ENCODE measurements at places on chromosomes 12 and 14. TPM values are rescaled to one million over a fixed set of nuclear protein-coding genes. Genes with fewer than 3 reads are reported as not detected.

The BTBD6 gene
- polyA plus RNA-seq = 5.4 TPM

The CPNE8 gene
- 1.2 TPM for polyA plus RNA-seq

DNA sequence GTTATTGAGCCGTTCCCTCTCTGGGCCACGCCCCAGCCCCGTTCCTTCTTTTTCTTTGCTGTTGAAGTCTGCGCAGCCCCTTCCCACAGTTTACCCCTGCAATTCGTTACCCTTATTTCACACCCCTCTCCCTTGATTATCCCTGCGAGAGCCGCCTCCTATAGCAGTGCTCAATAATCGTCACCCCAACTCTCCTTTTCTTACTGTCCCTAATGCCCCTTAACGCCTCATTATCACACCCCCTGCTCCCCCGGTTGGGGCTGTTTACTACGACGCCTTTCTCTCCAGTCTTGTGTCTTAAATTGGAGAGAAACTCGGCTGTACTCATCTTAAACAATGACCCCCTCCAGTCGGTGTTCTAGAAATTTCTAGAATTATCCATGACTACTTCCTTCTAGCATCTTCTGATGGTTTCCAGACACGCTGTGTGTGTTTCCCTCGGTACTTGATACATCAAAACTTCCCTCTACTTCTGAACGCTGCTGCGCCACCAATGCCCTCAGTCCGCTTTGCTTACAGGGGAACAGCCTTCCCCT, 713 bp upstream of the FBXL14 start:
- peak overlapping the region; percentile 68 for H3K27ac ChIP-seq
- no peaks in the 10 kb centered on the region for H3K27me3 ChIP-seq
- H3K4me3 ChIP-seq = peak overlapping the region; percentile 48
- no peaks in the 10 kb centered on the region for H3K36me3 ChIP-seq
- no peak for DNase-seq
- peaks cover 35% of the 10 kb centered on the region for H3K4me1 ChIP-seq

DNA sequence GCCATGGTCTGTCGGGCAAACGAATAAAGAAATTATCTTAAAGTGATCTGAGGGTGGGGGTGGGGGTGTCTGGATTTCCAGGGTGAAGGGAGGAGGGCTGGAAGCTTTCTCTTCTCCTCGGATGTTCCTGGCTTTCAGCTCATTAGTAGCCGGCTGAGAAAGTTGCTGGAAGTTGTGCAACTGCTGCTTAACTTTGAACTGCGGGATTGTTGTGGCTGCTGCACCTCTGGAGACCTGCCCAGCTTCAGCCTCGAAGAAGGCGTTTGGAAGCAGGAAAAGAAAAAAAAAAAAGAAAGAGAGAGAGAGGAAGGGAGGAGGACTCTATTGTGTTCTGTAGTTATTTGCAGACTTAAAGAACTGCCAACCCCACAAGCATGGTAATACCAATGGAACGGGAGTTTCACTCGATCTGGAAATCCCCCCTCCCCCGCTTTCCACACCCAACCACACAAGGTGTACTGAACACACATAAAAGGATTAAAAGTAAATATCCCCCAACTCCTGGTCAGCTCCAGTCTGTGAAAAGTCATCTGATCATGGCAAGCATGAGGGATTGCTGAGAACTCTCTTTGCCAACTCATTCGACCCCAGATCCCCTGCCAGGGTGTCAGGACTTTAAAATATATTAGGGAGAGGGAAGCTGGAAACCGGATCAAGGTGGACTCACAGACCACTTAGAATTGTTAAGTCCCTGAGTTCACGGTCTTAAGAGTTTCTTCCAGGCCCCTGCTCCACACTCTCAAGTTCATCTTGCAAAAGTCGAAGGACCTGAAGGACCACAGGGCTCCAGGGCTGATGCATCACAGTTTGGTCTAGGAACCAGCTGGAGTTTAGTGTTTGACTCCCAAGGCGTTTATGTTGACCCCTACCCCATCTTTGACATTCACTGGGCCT, at the start of gene RASSF9:
Gene RASSF9 (minus strand): TSS at position 213 of the 894 bp plus-strand sequence. CDS start 208 bp downstream, at position 5.
- H3K4me1 ChIP-seq = no peaks in the 10 kb centered on the region
- H3K4me3 ChIP-seq = no peak within 1 kb of the TSS
- no peak within 1 kb of the TSS for H3K27ac ChIP-seq

The INHBC gene
- not detected for polyA plus RNA-seq

The FLVCR2 gene
- polyA plus RNA-seq = 1.9 TPM

GRCh38 chr12:114404083-114404925, 1.6 kb downstream of the TBX5 start:
- no peak for DNase-seq
- no peak overlapping the region for H3K4me3 ChIP-seq
- no peaks in the 10 kb centered on the region for H3K36me3 ChIP-seq
- H3K27ac ChIP-seq = no peak overlapping the region

The DTX1 gene
- 0.30 TPM for polyA plus RNA-seq

DNA sequence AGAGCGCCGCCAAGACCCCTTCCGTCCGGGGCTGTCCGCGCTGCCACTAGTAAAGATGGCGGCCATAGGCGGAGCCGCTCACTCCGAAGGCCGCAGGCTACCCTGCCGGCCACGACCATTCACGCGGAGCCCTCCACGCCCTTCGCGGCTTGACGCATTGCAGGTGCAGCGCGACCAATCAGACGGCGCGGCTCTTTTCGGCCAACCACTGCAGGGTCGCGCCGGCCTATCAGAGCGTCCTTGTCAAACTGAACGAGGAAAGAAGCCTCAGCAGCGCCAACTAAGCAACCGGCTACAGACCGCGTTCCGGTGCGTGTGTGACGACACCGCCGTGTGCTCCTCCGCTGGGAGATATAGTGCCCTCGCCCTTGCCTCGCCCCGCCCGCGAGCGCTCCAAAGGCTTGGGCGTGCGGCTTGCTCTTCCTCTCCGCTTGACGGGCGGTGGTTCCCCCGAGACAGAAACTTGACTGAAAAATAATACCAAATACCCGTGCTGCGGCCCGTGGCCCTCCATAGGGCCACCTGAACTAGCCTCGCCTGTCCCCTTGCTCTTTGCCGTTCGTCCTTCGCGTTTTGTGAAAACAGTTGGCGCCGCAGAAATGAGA, 13.6 kb upstream of the CALM1 start:
- no peaks in the 10 kb centered on the region for H3K27me3 ChIP-seq
- H3K27ac ChIP-seq = peak overlapping the region; percentile 93
- H3K36me3 ChIP-seq = no peaks in the 10 kb centered on the region
- peak; percentile 97 for DNase-seq
- peak overlapping the region; percentile 86 for H3K4me3 ChIP-seq
- H3K4me1 ChIP-seq = peaks cover 31% of the 10 kb centered on the region

DNA sequence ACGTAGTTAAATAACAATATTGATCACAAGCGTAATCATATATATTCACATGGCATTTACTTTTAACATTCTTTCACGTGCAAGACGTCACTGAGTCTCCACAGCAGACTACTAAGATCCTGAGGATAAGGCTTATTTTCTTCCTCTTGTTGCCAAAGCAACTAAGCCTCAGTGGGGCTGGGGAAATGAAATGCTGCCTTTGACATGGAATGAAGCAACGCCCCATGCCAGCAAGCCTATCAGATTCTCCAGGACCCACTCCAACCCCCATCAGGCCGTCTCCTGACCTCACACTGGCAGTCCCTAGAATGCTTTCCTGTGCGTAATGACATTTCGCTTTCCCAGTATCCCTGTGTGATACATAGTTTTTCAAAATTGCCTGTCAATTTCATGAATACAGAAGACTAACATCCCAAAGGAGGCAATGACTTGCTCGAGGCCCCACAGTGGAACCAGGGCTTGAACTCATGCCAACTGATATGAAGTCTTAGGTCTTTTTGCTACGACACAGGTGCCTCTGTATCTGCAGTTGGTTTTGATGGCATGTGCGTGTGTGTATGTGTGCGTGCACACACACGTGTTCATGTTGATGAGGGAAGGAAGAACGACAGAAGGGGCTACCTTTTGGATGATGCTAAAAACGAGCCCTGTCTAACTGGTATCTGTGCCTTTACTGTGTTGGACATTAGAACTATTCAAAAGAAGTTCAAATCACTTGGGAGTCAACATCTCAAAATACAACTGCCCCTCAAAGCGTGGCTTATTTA, 239.1 kb downstream of the VRK1 start:
- no peaks in the 10 kb centered on the region for H3K36me3 ChIP-seq
- no peak for DNase-seq
- H3K27me3 ChIP-seq = peaks cover 9% of the 10 kb centered on the region
- H3K4me1 ChIP-seq = no peaks in the 10 kb centered on the region
- H3K27ac ChIP-seq = no peak overlapping the region
- no peak overlapping the region for H3K4me3 ChIP-seq

DNA sequence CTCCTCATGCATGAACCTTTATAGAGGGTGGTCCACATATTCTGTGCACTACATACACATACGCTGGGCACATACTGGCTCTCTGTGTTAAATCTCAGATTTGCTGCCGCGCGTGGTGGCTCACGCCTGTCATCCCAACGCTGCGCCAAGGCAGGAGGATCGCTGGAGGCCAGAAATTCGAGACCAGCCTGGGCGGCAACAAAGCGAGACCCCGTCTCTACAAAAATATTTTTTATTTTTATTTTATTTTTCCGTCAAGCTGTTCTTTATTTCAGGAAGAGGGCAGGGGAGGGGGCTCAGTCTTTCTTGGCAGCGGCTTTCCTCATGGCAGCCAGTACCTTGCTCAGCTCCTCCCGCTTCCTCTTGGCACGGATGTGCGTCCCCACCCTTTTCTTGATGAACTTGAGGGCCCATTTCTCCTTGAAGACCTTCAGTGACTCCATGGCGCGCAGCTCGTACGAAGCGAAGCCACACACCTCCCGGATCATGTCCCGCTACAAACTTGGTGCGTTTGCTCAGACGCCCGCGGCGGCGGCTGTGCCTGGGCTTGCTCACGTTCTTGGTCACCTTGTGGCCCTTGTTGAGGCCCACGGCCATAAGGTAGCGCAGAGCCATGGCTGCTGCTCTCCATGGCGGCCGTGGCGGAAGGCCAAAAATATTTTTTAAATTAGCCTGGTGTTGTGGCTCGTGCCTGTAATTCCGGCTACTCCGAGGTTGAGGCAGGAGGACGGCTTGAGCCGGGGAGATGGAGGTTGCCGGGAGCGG, 3.2 kb downstream of the DCAF4 start:
- no peak overlapping the region for H3K4me3 ChIP-seq
- no peak overlapping the region for H3K27ac ChIP-seq
- H3K36me3 ChIP-seq = no peaks in the 10 kb centered on the region
- H3K27me3 ChIP-seq = no peaks in the 10 kb centered on the region
- no peak for DNase-seq
- peaks cover 12% of the 10 kb centered on the region for H3K4me1 ChIP-seq

DNA sequence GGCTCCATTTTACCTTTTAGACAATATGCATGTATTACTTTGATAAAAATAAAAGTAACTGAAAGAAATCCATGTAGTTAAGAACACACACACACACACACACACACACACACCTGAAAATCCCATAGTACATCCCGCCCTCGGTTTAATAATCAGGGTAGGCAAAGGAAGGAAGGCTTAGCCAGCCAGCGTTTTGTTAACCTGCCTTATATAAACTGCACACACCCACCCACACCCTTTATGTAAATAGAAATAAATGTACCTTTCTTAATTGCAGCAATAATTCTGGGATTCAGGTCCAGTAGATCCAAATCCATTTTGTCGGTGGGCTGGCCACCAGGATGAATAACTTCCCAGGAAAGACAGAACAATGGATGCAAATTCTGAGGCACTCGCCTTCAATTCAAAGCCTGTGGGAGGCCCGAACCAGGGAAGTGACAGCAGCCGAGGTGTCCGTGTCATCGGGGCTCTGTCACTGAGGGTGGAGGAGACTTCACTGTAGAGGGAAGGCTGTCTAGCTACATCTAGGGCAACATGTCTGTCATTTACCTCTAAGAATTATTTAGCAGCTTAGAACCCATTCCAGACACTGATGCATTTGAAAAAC, 4.4 kb downstream of the XRCC3 start:
- no peaks in the 10 kb centered on the region for H3K27me3 ChIP-seq
- H3K36me3 ChIP-seq = no peaks in the 10 kb centered on the region
- no peak for DNase-seq
